ENCODE measurements at places on chromosomes 3 and 15.

- no peak for DNase-seq
These were observed 40.1 kb upstream of the IQCF6 start for GRCh38 chr3:51819151-51819550.

DNA sequence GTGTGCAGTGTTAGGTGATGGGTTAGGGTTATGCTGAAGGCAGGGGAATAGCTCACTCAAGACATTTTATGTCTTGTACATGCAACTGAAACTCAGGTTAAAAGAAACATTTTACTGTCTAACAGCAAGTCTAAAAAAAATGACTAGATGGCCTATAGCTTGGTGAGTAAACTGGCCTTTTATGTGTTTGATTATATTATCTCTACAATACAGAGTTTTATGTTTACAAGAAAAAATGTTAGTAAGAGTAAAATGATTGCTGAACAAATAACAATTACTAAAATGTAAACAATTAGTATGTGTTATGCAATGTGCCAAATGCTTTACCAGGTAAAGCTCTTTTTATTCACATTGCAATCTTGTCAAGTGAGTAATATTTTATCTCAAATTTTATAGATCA lies 1039.6 kb downstream of the ROBO2 start:
- DNase-seq: no peak

- no peak for DNase-seq
These were observed 90.5 kb downstream of the DNASE1L3 start for GRCh38 chr3:58120075-58120812.

GRCh38 chr3:182118066-182118465 lies 406.3 kb downstream of the SOX2 start:
- no peak for DNase-seq

DNA sequence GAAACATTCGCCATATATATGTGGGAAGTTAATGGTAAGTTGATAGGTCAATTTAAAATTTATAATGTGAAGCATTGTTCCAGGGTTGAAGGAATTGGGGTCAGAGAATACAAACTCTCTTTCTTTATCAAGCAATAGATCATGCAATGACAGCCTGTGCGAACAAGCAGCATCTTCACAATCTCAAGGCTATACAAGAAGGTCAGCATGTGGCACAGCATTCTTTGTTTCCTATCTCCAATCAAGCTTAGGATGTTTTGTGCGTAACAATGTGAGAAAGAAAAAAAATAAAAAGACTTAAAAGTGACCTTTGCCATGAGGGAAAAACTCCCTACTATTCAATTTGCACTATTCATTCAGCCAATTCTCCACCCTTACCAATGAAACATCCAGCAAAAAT lies 288.1 kb upstream of the NECTIN3 start:
- DNase-seq: no peak

DNA sequence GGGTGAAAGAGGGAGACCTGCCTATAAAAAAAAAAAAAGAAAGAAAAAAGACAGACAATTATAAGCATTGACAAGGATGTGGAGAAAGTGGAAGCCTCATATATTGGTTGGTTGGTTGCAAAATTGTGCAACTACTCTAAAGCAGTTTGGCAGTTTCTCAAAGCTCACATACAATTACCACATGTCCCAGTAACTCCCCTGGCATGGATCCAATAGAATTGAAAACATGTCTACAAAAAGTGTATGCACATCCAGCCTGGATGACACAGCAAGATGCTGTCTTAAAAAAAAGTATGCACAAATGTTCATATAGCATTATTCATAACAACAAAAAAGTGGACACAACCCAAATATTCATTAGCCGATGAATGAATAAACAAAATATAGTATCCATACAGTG lies 19.5 kb downstream of the SETMAR start:
- DNase-seq: no peak

- DNase-seq: no peak
These were observed 41.4 kb downstream of the SSUH2 start for GRCh38 chr3:8603115-8603710.

- no peak for DNase-seq
These were observed 370.1 kb downstream of the CNTN6 start for GRCh38 chr3:1462856-1463450.

DNA sequence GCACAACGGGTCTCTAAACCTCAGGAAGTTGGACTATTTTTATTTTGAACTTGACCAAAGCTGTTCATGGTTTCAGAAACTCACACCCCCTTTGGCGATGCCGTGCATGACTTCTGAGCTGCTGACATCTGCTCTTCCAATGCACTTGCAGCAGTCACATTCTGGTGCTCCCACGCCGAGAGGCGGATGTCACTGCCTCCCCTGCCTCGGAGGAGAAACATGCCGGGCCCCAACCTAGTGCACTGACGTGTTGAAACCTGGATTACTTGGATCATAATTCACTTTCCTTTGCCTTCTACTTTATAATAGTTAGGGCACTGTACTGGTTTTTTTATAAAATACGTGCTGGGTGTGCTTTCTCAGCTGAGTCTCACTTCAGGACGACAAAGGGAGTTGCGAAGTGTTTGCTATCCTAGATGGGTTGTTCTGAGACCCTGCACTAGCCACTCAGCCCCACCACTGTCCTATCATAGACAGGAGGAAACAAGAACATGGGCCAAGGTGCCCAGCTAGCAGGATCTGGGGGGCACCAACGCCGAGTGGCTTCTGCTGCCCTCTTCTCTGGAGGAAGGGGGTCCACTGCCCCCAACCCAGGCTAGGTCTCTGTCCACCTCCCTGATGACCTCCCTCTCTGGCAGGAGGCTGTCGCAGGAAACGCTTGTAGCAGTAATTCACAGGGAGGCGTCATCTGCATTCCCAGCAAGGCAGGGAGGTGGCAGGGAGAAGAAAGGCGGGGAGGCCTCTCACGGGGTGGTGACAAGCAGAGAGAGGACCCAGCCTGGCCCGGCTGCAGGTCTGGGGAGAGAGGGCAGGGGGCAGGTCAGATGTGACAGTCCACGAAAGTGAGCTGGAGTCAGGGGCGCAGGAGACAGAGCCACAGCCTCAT lies 158.8 kb upstream of the IQSEC1 start:
- no peak for DNase-seq

All from midbrain (tissue), 1 donor.